ENCODE measurements at places on chromosomes 5 and 9.

GRCh38 chr5:149044453-149045088, 18.3 kb downstream of the SH3TC2 start:
- DNase-seq, result no peak

GRCh38 chr5:54761213-54761701, 224.1 kb downstream of the ESM1 start:
- DNase-seq, result no peak

- DNase-seq, result no peak
Observed at GRCh38 chr9:76107482-76107881, 217.0 kb downstream of the PCSK5 start.

- DNase-seq, result no peak
Observed at GRCh38 chr9:107740088-107740980, 250.8 kb upstream of the KLF4 start.

DNA sequence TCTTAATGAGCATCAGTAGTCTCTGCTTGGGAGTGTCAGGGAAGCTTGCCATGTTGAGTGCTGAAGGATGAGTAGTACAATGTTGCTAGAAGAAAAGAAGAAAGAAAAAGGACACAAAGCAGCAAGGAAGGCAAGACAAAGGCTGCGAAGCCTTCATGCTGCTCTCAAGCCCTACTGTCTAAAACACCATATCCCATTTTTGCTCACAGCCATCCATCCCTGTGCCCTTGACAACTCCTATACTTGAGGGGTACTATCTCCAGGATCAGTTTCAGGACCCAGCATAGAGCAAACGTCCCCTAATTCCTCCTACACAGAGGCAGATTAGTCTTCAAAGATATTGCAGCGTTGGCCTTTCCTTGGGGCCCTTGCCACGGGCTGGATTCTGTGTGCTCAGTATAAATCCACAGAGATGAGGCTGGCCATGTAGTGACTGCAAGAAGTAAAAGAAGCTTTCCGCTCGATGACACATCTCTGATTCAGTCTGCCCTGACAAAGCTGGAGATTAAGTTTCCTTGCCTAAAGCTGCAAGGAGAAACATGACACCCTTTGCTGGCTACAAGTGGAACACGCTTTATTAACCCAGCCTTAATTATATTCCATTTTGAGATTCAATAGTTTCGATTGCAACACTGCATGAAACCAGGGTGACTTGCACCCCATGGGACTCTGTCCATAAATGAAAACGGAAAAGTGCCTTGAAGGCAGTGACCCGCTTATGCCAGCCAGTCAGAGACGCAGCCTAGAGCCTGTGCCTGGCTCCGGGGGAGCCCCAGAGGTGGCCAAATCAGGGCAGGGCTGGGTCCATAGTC, 304.6 kb downstream of the ACTL7B start:
- DNase-seq, result no peak

DNA sequence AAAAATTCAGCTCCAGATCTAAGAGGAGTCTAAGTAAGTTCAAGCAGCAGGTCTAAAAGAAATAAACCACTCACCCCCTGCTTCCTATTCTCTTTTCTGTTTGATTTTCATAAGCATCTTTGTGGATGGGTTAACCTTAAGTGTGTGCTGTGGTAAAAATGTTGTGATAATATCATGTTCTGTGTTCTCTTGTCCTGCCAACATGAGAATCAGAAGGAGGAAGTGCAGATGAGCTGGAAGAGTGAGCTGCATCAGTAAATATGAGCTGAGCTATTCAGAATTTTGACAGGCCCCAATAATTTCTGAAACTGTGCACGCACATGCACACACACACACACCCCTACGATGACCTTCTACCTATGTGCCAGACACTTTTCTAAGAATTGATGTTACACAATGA, 186.5 kb upstream of the ANKRD55 start:
- no peak for DNase-seq

DNA sequence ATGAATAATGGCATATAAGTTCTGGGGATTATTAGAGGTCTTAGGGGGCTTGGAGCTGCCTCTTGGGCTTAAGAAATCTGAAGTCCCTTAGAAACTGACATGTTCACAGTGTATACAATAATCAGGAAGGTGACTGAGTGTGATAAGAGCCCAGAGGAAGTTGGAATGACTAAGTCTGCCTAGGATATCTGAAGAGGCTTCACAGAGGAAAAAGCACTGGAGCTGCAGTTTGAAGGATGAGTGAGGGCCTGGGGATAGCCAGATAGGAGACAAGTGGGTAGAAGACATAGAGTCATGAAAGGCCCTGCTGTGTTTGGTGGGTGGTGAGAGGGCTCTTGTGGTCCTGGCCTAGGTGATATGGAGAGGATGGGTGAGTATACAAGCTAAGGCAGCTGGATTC, 8.8 kb downstream of the NEUROG1 start:
- no peak for DNase-seq

DNA sequence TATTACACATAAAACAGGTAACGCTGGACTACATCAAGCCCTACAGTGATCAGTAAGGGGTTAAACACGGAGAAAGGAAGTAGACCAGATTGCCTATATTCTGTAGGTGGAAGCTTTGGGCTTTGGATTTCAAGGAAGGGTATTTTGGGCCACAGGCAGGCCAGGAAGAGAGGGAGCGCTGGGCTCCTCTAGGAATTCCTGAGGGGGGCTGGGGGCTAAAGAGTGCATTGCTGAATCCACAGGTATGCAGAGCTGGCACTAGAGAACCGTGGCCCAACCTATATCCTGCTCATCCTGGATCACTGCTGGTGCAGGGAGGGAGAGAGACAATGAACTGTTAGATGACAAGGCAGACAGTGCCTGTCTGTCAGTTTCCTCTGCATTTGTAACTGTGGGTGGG, 367.1 kb downstream of the CSNK1G3 start:
- no peak for DNase-seq

GRCh38 chr9:34701023-34701768, 8.7 kb downstream of the CCL21 start:
- DNase-seq, result peak; percentile 50

DNA sequence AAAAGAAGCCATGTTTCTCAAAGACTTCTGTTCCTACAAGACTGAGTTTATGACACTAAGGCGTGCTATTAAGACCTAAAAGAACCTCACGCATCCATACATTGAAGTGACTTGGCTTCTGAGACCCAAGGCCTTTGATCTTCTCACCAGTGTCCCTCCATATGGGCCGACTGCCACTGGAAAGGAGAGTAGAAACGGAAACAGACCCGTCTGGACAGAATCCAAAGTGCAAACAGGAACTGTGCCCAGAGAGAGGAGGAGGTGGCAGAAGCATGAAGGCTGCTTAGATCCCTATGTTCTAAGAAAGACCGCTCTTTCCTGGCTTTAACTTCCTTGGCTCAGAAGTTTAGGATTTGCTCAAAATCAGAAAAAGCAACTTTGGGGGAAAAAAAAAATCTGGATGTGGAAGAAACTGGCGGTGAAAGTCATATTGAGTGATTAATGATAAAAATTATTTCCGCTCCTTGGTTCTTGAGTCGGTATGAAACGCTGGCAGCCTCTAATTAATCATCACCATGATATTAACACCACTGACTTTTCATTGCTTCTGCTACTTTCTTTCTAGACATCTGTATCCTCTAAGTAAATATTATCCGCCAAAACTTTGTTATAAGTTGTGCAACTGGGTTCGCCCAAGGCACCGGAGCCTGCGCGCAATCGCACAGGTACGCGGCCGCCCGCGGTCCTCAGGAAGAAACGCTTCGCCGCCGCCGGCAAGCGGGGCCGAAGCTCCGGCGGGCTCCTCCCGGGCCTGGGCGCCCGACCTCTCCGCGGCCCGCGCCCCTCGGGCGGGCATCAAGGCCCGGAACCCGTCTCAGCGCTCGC, 726 bp downstream of the DAP start:
- DNase-seq, result peak; percentile 59

DNA sequence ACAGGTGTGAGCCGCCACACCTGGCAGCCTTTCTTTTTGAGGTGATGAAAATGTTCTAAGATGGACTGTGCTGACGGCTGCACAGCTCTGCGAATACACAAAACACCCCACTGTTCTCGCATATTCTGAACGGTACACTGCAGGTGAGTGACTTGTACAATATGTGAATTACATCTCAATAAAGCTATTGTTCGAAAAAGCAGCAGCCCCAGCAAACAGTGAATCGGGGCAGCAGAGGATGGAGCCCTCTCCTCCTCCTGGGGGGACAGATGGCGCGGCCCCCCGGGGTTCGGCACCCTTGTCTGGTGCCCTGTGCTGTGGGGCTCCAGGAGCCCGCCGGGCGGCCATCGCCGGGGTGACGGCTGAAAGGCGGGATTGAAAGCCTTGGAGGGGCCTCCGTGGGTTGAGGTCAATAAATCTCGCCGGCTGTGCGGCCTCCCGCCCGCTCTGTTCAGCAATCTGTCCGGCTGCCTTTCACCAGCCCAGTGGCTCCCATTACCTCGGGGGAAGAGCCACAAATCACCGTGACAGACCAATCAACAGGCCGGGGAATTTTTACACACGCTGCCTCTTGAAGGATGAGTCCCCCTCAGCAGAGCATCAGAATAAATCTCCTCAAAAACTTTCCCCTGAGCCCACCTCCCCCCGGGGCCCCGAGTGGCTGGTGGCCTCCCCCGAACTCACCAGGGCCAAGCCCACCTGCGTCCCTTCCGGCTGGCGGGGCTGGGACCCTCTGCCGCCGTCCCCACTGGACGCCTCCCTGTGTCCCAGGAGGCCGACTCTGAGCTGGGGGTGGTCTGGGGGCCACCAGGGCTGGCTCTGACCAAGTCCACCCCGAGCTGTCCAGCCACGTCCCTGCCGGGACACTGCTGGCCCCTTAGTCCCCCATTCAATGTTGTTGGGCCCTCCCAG, 37.8 kb upstream of the TMEM250 start:
- DNase-seq, result no peak

GRCh38 chr5:28208356-28208755, 1170.0 kb upstream of the CDH9 start:
- no peak for DNase-seq

DNA sequence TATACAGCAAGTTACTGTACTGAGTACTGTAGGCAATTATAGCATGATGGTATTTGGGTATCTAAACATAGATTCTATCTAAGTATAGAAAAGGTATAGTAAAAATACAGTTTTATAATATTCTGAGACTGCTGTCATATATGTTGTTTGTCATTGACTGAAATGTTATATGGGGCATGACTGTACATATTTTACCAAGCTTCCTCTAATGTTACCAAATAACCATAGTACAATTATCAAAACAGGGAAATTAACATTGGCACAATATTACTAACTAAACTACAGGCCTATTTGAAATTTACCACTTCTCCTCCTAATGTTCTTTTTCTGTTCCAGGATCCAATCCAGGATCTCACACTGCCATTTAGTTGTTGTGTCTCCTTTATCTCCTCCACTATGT, 18.5 kb downstream of the NPR3 start:
- no peak for DNase-seq
